ENCODE measurements at places on chromosomes 13 and 19. TPM values are rescaled to one million over a fixed set of nuclear protein-coding genes. Genes with fewer than 3 reads are reported as not detected.

DNA sequence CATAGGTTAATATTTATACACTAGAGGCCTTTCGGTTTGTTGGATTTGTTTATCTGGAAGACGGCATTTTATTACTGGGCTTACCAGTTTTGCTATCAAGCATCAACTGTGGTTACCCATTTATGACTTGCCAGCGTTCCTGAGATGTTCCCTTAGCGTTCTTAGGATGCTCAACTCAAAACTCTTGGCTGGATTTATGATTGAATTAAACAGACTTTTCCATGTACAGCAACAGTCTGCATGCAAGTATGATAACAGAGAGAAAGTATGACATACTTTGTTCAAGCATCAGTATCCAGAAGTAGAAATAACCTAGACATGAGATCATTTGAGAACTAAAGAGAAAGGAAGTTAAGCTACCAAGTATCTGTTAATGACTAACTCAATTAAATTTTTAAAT is 29.9 kb upstream of the RNF113B start:
- DNase-seq: peak; percentile 38

- DNase-seq: peak; percentile 18
These were observed 28.5 kb upstream of the RBM26 start for GRCh38 chr13:79434556-79434955.

GRCh38 chr13:113591750-113592149 is 7.2 kb downstream of the TFDP1 start:
- DNase-seq: no peak

- peak; percentile 54 for DNase-seq
These were observed 15.2 kb upstream of the N4BP2L1 start for GRCh38 chr13:32443111-32443510.

DNA sequence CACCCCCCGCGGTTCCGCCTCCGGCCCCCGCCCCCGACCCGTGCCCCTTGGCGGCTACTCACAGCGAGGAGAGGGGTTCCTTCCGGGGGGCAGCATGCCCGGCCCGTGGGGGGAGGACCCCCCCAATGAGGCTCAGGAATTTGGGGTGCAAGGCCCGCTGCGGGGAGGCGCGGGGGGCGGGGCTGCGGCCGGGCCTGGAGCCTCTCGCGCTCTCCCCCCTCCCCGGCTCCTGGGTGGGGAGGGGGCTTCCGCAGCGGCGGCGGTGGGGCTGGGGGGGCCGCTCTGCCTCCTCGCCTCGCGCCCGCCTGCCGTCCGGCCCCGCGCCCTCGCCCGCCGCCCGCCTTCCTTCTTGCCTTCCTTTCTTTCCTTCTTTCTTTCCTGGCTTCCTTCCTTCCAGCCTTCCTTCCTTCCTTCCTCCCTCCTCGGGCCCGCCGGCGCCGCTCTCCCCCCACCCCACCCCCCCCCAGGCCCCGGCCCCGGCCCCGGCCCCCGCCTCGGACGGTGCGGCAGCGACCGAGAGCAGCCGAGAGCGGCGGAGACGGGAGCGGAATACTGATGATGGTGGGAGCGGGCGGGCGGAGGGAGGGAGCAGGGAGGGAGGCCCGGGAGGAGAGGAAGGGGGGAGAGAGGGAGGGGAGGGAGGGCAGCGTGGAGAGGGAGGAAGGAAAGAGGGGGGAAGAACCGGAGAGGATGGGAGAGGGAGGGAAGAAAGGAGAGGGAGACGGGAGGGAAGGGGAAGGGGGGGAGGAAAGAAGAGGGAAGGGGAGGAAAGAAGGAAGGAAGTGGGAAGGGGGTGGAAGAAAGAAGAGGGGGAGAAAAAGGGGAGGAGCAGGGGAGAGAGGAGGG is at the start of gene LRRC4B:
Gene LRRC4B, minus strand, starts transcription at position 554 of the 846 bp plus-strand sequence. CDS start 19,597 bp downstream, outside the sequence.
- no peak for DNase-seq

DNA sequence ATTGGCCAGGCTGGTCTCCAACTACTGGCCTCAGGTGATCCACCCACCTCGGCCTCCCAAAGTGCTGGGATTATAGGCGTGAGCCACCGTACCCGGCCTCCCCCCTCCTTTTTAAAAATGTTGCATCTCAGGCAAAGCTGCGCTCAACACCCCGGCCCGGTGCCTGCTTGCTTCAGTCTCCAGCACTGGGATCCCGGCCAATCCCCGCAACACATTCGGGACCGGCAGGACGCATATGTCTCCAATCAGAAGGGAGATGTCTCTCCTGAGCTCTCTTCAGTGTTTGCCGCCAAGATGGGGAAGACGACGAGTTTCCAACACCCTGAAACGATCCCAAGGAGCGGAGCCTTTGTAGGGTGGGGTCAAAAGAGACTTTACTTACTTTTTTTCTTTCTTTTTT is 16.1 kb downstream of the GNG7 start:
- DNase-seq: no peak

- DNase-seq: no peak
These were observed 84.8 kb downstream of the PCDH17 start for GRCh38 chr13:57716295-57716694.

DNA sequence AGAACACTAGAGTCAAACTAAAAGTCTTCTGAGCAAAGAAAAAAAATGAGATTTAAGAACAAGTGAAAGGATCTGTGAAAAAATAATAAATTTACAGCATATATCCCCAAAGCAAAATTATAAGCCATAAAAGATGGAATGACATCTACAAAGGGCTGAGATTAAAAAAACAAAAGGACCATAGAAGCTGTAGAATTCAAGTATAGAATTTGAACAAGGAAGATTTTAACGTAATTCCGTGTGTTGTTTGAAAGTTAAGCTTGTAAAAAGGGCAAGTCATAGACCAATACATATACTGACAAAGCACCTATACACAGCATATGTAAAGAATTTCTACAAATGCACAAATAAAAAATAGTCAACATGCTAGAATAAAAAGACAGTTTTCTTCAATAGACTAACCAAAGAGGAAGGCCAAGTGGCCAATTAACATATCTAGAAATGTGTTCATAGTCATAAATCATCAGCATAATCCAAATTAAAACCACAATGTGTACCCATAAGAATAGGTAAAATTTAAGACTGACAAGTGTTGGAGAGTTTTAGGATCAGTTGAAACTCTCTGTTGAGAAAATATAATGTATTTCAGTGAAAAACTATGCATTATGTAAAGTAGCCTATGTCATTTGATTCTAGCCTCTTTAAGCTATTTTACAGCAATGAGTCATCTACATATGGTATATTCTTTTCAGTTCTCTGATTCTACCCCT is 674.9 kb downstream of the OLFM4 start:
- no peak for DNase-seq

DNA sequence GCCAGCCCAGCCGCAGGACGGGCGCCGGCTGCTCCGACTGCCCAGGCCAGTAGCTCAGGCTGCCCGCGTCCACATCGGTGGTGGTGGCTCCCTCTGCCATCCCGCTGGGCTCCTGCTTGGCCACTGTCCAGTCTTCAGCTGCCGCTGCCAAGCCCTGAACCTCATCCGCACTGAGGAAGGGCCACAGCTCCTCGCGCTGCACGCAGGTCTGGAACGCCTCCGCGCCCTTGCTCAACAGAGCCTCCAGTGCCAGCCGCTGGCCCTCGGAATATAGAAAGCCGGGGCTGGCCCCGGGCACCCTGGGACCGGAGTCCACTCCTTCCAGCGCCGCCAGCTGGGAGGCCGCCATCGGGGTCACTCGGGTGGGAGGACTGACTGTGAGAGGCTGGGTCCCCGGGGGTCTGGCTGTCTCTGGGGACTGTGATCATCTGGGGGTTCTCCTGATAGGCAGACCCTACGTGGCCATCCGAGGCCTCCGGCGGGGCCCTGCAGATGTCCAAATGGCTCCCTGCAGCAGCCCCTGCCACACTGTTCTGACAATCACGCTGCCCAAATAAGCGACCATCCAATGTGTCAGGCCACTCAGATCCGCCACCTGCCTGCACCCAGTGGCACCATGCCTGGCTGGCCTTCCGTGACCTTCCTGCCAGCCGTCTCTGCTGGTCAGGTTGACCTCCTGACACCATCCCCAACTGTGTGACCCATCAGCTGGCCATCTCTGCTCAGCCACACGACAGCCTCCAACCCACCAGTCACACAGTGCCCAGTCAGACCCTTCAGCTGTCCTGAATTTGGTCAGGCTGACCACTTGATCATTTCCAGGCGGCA is 1.6 kb downstream of the FAM83E start:
- DNase-seq: no peak

- DNase-seq: peak; percentile 77
These were observed 185.4 kb downstream of the POSTN start for GRCh38 chr13:37413161-37413560.

DNA sequence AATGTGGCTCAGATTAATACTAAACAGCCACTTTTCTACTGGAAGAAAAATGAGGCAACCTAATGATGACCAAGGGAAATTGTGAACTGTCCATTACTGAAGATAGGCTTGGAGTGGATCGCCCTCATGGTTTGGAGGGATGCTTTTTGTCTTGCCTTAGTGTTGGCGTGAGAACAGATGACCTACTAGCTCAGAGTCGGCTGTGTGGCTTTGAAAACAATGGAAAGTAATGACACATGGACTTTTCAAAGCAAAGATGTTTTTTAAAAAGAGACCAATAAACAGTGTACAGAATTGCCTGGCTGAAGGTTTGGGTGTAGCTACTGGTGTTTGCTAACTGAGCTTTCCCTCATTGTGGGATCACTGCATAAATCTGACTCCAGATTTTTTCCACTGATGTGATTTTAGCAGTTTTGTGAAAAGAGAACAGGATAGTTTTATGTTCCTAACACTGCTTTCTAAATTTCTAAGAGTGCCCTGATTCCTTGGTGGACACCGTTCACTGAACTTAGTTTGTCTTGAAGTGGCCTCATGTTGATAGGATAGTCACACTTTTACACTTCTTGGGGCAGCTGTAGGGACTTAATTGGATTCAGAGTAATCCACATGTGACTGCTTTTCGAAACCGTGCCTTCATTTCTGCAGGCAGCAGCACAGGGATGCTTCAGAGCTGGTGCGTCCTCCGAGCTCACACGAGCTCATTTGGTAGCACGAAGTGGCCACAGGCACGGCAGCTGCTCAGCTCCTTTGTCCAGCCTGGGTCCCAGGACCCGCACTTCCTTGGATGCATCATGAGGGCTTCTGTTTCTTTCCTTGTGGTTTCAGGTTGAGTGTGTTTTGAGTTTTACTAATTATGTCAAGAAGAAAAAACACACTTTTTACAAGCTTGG is 4.3 kb downstream of the CEBPG start:
- peak; percentile 57 for DNase-seq

DNA sequence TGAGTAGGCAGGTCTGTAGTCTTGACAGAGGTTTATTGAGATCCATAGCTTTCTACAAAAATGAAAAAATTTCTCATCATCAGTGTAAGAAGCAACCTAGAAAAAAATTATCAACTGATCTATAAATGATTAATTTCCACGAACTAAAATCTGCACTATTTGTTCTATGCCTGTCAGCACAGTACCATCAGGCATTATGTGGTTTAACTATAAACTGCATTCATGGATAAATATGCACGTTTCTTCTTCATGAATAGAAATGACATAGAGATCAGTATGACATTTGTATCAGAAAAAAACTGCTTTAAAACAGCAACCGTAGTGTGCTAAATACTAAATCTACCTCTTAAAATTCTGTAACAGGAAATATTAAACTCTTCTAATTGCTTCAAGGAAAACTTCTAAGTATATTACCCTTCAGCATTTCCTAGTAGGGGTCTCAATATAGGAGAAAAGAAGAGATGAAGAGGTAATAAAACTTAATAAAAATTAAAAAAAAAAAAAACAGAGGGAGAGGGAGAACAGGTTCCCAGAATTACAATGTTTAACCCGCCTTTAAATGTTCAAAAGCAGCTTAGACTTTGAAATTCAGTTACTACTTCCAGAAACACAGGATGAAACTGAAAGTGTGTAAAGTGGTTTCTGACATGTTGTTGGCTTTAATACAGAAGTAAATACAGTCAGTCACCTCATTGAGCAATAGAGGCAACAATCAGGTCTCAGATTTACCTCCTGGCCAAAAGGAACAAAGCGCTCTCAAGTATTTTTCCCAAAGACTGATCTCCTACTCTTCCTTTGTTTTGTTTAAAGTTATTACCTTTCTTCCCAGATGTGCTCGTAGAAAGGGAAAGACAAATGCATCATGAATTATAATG is 144.4 kb downstream of the DIAPH3 start:
- DNase-seq: peak; percentile 4

DNA sequence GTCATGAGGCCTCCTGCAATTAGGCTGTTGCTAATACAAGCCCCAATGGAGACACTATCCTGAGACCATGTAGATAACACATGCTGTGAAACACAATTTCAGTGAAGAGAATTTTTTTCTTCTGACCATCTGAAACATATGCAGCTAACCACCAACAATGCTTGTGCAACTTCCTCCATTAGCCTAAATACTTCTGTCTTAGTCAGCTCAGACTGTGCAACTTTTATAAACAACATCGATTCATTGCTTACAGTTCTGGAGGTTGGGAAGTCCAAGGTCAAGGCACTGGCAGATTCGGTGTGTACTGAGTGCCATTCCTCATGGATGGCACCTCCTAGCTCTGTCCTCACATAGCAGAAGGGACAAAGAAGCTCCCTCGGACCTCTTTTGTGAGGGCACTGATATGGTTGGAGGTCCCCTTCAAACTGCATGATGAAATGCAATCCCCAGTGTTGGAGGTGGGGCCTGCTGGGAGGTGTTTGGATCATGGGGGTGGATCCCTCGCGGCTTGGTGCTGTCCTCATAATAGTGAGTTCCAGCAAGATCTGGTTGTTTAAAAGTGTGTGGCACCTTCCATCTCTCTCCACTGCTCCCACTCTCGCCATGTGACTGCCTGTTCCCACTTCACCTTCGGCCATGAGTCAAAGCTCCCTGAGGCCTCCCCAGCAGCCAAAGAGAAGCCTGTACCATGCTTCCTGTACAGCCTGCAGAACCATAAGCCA is 27.7 kb downstream of the STK24 start:
- peak; percentile 78 for DNase-seq

GRCh38 chr19:43526884-43527859 is at the start of gene ETHE1:
TSS of gene ETHE1 (minus strand) at chr19:43527201. CDS start at chr19:43527177, 24 bp downstream.
- DNase-seq: peak; percentile 61

- no peak for DNase-seq
These were observed 166.7 kb downstream of the USP12 start for GRCh38 chr13:27004866-27005265.

DNA sequence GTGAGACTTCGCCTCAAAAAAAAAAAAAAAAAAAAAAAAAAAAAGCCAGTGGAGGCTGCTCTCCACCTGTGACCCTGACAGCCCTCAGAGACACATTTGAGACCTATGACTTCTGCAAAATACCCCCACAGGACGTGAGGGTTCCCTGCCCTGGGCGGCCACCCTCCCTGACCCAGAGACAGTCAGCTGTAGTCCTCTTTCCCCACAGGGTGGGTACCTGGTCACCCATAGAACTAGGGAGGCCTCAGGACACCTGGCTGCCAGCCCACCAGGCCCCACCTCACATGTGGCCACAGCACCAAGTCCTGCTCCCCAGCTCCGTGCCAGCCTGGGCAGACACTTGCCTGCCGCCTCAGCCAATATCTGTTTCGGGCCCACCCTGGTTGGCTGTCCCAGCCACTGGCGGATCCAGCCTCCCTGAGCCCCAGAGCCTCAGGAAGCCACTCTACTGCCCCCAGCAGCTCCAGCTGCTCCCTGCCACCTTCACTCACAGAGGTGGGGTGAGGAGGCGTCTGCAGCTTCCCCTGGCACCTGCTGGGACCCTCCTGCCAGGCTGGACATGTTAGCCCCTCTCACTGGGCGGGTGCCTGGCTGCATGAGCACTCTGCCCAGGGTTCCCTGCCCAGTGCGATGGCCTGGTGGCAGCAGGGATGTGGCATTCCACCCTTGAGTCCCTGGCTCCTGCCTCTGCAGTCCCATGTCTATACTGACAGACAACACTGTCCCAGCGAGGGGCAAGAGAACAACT is 6.9 kb downstream of the MKNK2 start:
- DNase-seq: no peak

LILRA6 gene
- not detected for total RNA-seq

GAPDHS gene
- total RNA-seq: not detected

LGALS14 gene
- not detected for total RNA-seq

DACT3 gene
- total RNA-seq: 0.22 TPM

C2CD4C gene
- 2.0 TPM for total RNA-seq

STRN4 gene
- 67.6 TPM for total RNA-seq

MISP3 gene
- not detected for total RNA-seq

DZIP1 gene
- total RNA-seq: 1.1 TPM

NCR1 gene
- total RNA-seq: not detected

All from lung microvascular endothelial cell (primary cell).